ENCODE measurements at places on chromosomes 1 and 21.

DNA sequence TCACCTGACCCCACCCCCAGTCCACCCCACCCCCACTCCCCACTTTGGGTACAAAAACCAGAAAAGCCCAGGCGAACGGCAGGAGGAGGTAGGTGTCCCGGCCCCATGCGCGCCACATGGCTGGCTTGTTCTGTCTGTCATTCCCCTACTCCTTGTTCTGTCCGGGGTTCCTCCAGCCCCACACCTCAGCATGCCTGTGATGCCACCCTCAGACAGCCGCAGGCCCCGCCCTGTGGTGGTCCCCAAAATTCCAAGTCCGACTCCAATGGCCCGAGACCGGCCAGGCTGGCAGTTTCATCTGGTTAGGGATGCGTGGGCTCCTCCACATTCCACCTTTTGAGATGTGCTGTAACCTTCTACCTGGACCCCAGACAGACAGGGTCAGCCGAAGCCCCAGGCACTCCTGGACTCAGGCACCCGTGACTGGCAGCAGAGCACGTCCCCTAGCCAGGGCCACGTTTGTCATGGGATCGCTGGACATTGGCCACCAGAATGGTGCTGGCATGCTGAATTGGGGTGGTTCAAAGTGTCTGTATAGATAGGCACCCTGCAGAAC, 94.4 kb downstream of the WDR4 start:
- no peak for DNase-seq

DNA sequence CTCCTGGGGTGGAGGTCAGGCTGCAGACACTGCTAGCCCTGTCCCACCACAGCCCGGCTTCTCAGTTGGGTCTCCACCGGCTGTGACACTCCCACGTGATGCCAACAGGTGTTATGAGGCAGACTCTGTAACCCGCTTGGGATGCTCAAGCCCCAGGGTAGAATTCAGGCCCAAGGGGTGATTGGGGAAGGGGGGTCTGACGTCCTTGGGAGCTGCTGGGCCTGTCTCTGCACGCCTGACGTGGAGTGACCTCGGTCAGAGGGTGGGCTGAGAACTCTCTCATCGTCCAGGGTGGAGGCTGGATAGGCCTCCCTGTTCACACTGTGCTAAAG, 7.7 kb upstream of the HES5 start:
- no peak for DNase-seq

GRCh38 chr1:36511804-36512798, 29.4 kb upstream of the CSF3R start:
- no peak for DNase-seq

DNA sequence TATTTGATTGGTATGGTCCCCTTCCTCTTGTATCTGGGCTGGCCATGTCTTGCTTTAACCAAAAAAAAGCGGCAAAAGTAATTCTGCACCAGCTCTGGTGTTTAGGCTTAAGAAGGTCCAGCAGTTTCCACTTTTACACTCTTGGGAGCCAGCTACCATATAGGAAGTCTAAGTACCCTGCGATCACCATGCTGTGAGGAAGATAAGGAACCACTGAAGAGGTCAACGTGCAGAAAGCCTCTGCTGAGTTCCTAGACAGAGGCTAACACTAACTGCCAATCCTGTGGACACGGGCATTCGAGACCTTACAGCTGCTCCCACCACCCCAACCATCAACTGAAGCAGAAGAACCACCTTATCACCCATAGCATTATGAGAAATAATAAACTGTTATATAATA, 331.4 kb downstream of the VAV3 start:
- no peak for DNase-seq

- no peak for DNase-seq
Observed at GRCh38 chr1:42130061-42130660, 23.0 kb upstream of the GUCA2B start.

GRCh38 chr1:101781201-101781831, 215.4 kb downstream of the OLFM3 start:
- DNase-seq = no peak

DNA sequence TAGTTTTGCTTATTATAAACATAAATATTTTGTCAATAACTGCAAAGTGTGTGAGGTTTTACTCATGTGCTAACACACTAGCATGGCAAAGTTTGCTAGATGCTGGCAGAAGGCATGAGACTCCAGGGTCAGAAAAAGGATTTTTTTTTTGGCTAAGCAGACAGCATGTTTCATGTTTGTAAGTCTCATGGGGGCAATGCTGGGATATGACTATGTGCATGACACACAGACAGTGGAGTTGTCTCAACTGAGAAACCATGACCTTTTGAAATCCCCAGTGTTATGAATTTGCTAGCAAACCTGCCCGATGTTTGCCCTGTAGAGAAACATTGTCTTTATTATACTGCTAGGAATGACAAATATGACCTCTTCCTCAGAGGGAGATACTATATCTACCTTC, 448.2 kb downstream of the BRINP3 start:
- DNase-seq = no peak

DNA sequence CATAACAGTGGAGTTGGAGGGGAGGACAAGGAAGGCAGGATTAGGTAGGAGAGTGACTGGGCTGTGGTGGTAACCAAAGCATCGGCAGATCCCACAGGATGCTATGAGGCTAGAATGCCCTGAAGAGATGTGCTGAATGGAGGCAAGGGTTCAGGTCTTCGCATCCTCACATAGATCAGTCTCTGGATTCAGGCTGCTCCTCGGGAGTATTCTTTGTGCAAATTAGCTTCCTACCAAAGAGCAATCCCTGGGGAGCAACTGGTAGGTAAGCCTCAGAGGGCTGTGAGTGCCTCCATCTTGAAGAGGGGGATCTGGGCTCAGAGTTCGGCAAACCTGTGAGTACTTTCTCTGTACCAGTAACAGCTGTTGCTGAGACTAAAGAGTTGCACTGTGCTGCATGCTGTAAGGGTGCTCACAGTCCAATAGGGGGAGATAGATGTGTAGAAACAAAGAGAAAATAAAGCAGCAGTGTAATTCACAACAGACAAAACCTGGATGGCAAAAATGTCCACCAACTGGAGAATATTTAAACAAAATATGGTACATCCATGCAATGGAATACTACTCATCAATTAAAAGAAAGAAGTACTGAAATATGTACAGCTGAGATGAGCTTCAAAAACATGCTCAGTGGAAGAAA, 322.4 kb upstream of the DEPDC1 start:
- no peak for DNase-seq

GRCh38 chr1:155236451-155236850, 18.8 kb downstream of the ENTREP3 start:
- DNase-seq = no peak

- peak; percentile 94 for DNase-seq
Observed at GRCh38 chr21:45973475-45974072, 8.0 kb upstream of the COL6A1 start.
